ENCODE measurements at places on chromosomes 4 and X.
A peak's percentile ranks its signal among the peaks of the same experiment; 100 is the strongest.

- no peak for DNase-seq
Measured at GRCh38 chr4:65508168-65508567, 162.1 kb downstream of the EPHA5 start.

DNA sequence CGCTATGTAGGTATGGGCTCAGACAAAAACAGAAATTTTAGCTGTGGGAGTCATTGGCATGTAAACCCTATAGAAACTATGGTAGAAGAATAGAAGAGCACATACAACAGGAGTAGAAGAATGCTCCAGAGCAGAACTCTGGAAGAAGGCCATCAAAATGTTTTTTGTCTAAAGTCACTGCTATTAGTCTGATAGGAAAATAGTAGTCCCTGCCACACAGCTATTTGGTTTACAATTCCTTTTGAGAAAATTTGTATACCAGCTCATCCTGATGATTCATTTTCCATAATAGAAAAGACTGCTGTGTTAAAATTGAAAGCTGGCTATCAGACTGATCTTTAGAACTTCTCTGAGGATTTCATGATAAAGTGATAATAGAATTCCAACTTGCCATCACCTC, 32.8 kb upstream of the ADAD1 start:
- no peak for DNase-seq

DNA sequence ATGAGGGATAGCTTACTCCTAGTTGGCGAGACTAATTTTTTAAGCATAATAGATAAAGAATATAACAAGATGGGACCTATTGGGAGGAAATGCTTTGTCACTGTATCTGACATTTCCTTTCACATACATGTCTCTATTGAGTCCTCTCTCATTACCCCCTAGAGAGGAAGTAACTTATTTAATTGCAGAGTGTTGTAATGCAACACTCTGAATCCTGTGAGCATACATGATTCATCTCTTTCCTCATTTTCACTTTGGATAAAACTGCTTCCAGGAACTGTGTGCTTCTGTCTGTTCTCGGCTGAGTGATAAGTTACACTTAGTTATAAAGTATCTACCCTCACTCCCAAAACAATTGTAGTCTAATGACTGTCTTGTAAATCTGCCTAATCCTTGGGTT, 266.1 kb upstream of the ANXA10 start:
- DNase-seq, result no peak

DNA sequence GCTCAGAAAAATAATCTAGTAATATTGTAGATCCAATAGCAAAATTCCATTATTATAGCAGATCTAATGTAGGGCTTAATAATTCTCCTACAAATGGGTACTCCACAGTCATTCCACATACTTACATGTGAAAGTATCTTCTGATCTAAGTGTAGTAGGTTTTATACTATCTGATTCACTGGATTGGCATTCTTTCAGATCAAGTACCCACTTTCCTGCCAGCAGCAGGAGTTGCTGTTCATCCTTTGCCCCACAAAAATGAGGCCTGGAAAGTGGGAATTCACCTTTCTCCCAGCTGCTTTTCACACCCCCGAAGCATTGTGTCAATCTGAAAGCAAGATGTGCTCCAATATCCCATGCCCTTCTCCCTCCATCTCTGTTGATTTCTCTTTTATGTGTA, 77.1 kb upstream of the RXFP1 start:
- no peak for DNase-seq

GRCh38 chr4:4308800-4309441, 18.9 kb downstream of the ZBTB49 start:
- no peak for DNase-seq

GRCh38 chr4:159105761-159106243, 2.9 kb downstream of the RAPGEF2 start:
- no peak for DNase-seq

GRCh38 chr4:77917075-77917474, 54.4 kb downstream of the MRPL1 start:
- DNase-seq, result no peak

DNA sequence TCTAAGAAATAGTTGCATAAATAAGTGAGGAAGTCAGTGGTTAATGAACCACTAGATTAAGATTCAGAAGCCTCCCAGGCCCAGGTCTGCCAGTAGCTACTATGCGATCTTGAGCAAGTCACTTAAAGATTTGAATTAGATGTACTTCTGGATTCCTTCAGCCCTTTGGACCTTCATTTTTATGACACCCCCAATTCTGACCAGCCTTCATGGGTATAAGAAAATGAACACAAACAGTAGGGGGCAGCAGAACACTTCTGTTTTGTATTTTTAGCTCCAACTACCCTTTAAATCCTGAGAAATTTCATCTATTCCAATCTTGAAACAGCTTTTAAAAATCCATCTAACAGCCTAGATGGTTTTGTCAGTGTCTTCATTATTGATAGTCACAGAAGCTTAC, 19.0 kb downstream of the TMEM47 start:
- no peak for DNase-seq

GRCh38 chr4:5152521-5152920, 101.2 kb downstream of the STK32B start:
- no peak for DNase-seq

DNA sequence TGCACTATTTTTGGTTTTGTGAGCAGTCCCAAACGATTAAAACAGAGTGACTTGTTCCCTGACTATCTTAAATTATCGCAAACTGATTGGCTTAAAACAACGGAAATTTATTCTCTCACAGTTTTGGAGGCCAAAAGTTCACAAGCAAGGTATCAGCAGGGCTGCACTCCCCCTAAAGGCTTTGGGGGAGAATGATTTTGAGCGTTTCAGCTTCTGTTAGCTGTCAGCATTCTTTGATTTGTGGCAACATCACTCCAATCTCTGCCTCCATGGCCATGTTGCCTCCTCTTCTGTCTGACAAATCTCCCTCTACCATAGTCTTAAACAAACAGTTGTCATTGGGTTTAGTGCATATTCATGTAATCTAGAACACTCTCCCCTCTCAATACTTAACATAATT, 459.6 kb upstream of the ATOH1 start:
- no peak for DNase-seq

DNA sequence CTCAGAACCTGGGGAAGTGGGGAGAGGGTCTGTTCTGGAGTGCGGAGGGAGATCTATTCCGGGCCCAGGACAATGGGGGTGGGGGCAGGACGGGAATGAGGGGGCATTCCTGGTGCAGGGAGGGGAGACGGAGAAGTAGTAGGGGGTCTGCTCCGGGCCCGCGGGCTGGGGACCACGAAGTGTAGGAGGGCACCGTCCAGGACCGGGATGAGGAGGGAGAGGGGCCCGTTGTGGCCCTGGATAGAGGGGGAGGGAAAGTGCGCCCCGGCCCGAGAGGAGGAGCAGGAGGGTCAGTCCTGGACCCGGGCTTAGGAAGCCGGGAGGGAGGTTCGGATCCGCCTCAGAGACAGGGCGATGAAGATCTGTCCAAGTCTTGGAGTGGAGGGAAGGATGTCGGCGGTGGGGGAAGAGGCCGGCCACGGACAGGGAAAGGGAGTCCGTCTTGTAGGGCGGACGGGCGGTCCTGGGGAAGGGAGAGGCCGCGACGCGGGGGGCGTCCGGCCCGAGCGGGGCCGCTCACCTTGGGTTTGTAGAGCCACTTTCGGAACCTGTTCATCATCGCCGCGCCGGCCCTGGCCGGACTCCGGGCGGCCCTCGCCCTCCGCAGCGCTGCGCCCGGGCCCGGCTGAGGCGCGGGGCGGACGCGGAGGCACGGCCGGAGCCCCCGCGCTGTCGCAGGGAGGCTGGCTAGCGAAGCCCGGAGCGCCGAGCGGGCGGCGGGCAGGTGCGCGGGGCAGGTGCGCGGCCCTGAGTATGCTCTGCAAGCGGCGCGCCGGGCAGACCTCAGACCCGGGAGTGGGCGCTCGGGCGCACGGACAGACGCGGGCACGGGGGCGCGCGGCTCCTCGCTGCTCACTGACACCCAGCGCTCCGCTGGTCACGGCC, at the start of gene ZFYVE28:
TSS of gene ZFYVE28 (minus strand) at position 881 of the 885 bp plus-strand sequence. CDS start at position 559, 322 bp downstream.
- peak; percentile 34 for DNase-seq

DNA sequence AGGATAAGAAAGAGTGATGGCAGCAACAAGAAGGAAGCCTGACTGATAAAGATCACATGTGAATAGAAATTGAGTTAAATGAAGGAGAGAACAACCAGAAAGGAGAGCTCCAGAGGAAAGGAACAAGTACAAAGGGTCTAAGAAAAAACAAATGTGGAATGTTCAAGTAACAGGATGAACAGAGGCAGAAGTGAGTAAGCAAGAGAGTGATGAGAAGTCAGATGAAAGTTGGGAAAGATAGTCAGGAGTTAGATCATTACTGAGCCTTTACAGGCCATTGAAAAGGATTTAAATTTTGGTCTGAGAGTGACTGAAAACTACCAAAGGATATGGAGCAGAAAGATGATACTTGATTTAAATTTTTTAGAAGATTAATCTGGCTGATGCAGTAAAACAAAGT, 38.1 kb downstream of the NFXL1 start:
- DNase-seq, result no peak

All from activated naive CD4-positive, alpha-beta T cell treated with anti-CD3 and anti-CD28 coated beads, Interleukin-2, amount 10 ng/mL, durations not matched to agents 7 days and 5 days (primary cell).